ENCODE measurements at places on chromosomes 12 and 14.

DNA sequence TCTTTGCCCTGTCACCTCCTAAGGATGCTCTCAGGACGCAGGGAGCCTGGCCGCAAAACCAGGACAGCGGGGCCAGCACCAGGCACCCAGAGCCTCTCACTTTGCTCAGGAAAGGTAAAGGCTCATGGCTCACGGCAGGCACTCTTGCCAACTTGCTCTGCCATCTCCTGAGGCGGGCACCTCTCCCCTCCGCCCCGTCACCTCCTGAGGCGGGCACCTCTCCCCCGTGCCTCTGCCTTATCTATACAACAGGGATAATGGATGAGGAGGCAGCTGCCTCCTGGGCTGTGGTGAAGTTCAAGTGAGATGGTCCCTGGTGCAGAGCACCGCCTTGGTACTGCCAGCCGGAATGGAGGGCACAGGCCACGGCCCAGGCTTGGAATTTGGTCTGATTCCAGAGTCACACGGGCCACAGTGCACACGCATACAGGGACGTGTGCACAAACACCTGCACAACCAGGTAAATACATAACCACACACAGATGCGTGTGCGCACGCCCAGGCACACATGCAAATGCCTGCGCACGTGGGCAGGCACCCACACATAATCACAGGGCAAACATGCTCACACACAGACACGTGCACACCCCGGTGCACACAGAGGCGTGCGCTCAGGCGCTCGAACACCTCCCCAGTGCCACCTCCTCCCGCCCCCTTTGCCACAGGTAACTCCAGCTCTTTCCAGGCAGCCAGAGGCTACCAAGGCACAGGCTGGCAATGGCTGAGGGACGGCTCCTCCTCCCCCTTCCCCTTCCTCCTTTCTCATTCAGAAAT is 11.6 kb downstream of the DEGS2 start:
- H3K27me3 ChIP-seq = no peaks in the 10 kb centered on the region
- peaks cover 20% of the 10 kb centered on the region for H3K36me3 ChIP-seq
- peaks cover 13% of the 10 kb centered on the region for H3K4me1 ChIP-seq
- DNase-seq = peak; percentile 34
- peak overlapping the region; percentile 39 for H3K4me3 ChIP-seq

DNA sequence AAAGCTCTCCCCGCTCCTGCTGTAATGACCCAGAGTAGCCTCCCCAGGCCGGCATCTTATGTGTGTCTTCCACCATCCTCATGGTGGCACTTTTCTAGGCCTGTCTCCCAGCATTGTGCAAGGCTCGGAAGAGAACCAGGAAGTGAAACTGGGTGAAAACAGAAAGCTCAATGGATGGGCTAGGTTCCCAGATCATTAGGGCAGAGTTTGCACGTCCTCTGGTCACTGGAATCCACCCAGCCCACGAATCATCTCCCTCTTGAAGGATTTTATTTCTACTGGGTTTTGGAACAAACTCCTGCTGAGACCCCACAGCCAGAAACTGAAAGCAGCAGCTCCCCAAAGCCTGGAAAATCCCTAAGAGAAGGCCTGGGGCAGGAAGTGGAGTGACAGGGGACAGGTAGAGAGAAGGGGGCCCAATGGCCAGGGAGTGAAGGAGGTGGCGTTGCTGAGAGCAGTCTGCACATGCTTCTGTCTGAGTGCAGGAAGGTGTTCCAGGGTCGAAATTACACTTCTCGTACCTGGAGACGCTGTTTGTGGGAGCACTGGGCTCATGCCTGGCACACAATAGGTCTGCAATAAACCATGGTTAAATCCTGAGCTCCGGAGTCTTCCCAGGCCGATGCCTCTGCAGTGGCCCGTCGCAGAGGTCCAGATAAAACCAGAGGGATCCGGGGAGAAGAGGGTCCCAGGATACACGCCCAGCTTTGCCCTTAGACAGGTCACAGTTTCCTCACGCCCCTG is 15.6 kb downstream of the ACVRL1 start:
- no peak overlapping the region for H3K4me3 ChIP-seq
- H3K27me3 ChIP-seq = no peaks in the 10 kb centered on the region
- H3K36me3 ChIP-seq = no peaks in the 10 kb centered on the region
- H3K4me1 ChIP-seq = no peaks in the 10 kb centered on the region

GRCh38 chr12:75690296-75690955 is 179.0 kb upstream of the KRR1 start:
- H3K4me3 ChIP-seq = no peak overlapping the region
- no peaks in the 10 kb centered on the region for H3K27me3 ChIP-seq
- no peaks in the 10 kb centered on the region for H3K4me1 ChIP-seq
- no peak for DNase-seq

DNA sequence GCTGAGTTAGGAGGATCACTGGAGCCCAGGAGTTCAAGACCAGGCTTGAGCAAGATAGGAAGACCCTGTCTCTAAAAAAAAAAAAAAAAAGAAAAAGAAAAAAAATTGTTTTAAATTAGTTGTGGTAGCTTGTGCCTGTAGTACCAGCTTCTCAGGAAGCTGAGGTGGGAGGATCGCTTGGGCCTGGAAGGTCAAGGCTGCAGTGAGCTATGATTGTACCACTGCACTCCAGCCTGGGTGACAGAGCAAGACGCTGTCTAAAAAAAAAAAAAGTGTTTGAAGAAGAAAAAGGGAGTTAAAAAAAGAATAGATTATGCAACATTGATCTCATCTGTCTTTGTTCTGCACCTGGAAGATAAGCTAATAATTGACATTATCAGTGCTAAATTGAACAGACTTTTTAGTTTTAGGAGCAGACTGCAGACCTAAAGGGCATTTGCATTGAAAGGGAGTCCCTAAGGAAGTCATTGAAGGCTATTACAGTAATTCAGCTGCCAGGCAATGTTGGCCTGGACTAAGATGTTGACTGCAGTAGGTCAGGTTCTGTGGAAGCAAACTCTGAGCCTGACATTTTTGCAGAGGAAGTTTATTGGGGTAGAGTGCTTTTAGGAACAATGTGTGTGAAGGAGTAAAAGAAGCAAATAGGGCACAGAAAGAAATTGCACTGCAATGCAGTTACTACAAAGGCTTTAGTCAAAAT is 215.8 kb downstream of the PCNX1 start:
- H3K4me3 ChIP-seq = no peak overlapping the region
- no peaks in the 10 kb centered on the region for H3K4me1 ChIP-seq
- no peak for DNase-seq
- H3K27me3 ChIP-seq = no peaks in the 10 kb centered on the region
- no peak overlapping the region for H3K27ac ChIP-seq

DNA sequence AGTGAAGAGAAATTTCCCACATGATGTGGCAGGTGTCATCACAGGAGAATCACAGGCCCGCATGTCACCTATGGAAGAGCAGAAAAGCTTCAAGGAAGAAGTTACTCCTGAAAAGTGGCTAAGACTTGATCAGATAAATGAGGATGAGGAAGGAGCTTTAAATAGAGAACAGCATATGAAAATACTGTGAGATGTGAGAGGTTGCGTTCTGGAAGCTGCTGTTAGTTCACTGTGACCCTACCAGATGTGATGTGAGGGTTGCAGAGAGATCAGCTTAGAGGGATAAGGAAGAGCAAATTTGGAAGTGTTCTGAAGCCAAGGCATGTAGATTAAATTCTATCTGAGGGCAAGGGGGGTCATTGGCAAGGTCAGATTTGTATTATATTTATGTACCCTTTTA is 17.1 kb downstream of the ERP27 start:
- H3K27me3 ChIP-seq = no peaks in the 10 kb centered on the region
- peaks cover 19% of the 10 kb centered on the region for H3K4me1 ChIP-seq
- no peak overlapping the region for H3K4me3 ChIP-seq
- peaks cover 40% of the 10 kb centered on the region for H3K36me3 ChIP-seq

DNA sequence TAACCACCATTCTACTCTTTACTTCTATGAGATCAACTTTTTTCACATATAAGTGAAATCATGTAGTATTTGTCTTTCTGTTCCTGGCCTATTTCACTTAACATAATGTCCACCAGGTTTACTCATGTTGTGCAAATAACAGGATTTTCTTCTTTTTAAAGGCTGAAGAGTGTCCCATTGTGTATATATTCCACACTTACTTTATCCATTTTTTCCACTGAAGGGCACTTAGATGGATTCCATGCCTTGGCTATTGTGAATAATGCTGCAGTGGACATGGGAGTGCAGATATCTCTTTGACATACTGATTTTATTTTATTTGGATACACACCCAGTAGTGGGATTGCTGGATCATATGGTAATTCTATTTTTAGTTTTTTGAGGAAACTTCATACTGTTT is 181.1 kb upstream of the HMGA2 start:
- no peak for DNase-seq
- no peak overlapping the region for H3K4me3 ChIP-seq
- no peak overlapping the region for H3K27ac ChIP-seq
- no peaks in the 10 kb centered on the region for H3K27me3 ChIP-seq

DNA sequence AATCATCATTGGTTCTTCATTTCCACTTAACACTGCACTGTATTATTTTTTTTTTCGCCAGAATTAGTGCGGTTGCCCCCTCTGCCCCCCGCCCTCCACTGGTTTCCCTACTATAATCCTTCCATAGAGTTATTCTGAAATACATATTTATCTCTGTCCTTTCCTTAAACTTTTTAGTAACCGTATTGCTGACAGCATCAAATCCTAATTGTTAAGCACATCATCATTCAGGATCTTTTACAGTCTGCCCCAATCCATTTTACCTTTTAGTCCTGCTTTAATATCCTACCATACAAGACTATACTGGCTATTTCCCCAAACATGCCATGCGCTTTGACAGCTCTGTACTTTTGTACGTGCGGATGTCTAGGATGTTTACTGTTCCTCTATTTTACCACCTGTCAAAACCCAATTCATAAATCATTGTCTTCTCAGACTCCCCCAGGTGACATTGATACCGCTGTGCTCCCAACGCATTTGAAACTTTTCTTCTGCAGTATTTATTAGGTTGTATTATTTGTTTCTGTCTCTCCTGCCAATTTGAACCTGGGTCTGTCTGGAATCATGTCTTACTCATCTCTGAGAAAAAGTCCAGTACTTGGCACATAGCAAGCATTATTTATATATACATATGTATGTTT is 1.0 kb downstream of the FGFR1OP2 start:
- H3K36me3 ChIP-seq = no peaks in the 10 kb centered on the region
- no peaks in the 10 kb centered on the region for H3K27me3 ChIP-seq
- H3K4me3 ChIP-seq = peak overlapping the region; percentile 96
- DNase-seq = no peak

Measured in naive thymus-derived CD4-positive, alpha-beta T cell (primary cell).